ENCODE measurements at places on chromosomes 11 and 22. TPM values are rescaled to one million over a fixed set of nuclear protein-coding genes. Genes with fewer than 3 reads are reported as not detected.

LRRC56 gene
- 0.93 TPM for total RNA-seq

PANX3 gene
- not detected for total RNA-seq

TRIM49 gene
- not detected for total RNA-seq

- DNase-seq: no peak
Observed at GRCh38 chr11:126840201-126840886, 160.2 kb downstream of the KIRREL3 start.

PDE2A gene
- 20.3 TPM for total RNA-seq

LYVE1 gene
- 25.6 TPM for total RNA-seq

- DNase-seq: no peak
Observed at GRCh38 chr11:80593648-80594374, 1153.0 kb upstream of the TENM4 start.

OVCH2 gene
- total RNA-seq: not detected

SIK2 gene
- total RNA-seq: 23.7 TPM

- DNase-seq: no peak
Observed at GRCh38 chr22:32063701-32064100, 20.6 kb downstream of the SLC5A1 start.

CDC42BPG gene
- total RNA-seq: 1.2 TPM

DNA sequence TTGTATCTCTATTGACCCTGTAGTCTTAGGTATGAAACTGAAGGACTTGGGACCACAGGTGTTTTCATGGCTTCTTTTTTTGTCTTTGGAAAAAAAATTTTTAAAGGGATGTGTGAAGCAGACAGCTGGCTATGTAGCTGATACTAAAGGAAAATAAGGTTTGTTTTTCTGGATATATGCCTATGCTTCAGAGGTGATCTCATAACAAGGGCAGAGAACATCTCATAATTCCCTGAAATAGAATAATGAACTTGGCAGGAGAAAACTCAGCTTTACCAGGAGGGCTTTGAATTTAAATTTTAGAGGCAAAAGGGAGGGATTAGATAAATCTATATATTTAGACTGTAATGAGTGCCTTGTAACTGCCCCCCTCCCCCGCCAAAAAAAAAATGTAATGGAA lies 714.9 kb downstream of the OPCML start:
- no peak for DNase-seq

DNA sequence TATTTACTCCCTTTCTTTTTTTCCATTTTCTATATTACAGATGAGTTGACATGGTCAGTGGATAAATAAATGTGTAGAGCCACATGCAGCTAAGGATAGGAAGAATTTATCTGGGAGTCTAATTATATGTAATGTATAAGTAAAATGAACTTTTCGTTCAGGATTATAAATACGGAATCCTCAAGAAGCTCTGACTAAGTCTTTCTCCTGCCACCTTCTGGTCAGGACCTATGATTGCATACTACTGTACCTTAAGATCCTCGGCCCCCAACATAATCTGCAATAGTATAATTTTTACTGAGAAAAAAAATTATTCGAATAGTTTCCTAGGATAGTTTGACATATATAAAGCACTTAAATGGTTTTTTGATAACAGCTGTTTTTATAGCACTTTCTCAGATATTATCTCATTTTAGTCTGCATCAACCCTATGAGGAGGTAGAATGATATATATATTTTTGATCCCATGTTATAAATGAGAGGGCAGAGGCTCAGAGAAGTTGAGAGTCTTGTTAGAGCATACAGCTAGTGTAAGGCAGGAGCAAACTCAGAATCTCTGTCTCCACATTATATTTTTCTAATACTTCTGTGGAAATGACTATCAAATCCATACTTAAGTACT lies 36.1 kb downstream of the CCDC90B start:
- DNase-seq: no peak

DNA sequence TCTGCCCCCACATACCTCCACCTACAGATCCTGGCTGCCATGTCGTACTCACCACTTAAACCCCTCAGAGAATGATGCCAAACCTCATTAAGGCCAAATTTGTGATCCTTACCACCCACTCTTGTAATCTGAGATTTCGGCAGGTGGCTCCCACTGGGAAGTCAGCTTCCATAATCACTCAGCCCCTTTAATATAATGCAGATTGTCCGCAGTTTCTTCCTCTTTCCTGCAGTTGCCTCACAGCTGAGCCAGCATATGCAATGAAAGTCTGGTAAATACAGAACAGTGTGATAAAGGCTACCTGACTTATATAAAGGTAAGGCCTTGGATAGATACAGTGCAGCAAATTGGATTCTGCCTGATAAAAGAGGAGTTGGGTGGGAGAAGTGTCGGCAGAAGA lies 515.2 kb upstream of the TENM4 start:
- no peak for DNase-seq

VSIG2 gene
- 1.3 TPM for total RNA-seq

DNA sequence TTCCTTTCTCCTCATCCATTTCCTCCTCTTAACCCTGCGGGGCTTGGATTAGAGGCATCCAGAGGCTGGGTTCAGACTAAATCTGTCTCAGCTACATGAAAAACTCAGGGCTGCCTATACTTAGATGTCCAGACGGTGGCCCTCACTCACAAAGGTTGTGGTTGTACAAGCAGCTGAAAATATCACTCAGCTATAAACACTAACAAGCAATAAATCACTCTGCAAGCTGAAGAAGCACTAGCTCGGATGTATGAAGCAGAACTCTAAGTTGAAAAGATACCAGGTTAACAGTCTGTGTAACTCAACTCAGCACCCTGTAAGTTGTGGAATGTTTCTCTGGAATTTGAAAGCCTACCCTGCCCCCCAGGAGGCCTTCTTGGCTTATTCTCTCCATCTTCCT lies 82.9 kb downstream of the EXT2 start:
- DNase-seq: no peak

- DNase-seq: no peak
Observed at GRCh38 chr11:32026766-32027165, 64.1 kb upstream of the RCN1 start.

DNA sequence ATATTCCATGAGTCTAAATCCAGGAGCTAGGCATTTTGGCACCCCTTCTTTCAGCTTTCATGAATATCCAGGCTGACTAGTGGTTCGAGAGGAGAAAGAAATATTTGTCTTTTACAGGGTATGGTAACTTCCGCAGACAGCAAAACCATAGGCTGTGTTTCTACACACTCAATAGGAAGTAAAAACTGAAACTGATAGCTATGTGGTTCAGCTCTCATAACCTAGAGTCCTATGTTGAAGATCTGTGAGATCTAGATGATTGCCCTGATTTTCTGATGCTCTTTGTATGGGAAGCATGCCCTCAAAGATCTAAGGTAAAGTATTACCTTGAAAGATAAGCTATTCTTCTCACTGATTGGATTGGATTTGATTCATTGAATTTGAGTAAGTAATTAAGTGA lies 118.3 kb downstream of the CD44 start:
- DNase-seq: no peak

GRCh38 chr22:47053013-47053725 lies 290.7 kb downstream of the TBC1D22A start:
- DNase-seq: no peak

DNA sequence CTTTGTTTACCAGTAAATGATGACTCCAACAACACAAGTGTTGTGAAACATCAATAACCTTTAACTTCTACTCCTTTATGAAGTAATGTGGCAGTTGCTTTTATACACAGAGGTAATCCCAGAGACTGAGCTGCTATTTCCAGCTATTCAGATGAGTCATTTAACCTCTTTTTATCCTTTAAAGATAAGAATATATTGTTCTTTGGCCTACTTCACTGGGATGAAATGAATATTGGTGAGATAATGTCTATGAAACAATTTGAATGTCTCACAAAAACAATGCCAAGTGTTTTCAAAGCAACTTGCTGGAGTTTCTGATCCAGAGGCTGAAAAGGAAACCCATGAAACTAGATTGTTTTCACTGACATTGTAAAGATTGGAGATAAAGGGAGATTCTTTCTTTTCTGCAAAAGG lies 564.4 kb upstream of the LUZP2 start:
- no peak for DNase-seq

LGALS12 gene
- total RNA-seq: not detected

CHRNA10 gene
- 0.78 TPM for total RNA-seq

DNA sequence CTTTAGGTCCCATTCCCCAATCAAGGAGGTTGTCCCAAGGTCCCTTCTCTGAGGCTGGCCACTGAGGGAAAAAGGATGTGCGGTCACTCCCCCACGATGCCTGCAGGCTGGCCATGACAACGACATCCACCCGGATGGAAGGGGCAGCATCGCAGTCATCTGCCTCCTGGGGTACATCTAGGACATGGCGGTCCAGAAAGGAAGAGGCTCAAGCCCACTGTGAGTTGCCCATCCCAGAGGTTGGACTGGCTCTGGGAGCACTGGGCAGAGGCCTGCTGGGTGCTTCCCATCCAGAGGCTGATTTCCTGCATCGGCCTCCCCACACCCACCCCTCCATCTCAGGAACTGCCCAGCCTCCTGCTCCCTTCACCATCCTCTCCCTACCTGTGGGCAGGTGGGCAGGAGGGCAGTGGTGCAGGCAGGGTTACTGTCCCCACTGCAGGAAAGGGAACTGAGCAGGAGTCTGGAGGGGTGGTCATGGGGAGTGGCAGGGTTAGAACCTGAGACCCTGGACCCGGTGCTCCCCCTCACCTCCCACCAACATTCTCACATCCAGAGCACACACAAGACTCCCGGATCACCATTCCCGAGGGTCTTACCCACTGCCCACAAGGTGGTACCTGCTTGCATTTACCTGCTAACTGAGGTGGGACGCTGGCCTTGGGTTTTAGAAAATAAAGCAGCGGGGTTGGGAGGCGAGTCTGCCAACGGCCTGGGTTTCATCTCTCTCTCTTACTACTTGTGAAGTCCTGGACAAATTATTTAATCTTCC lies 4.4 kb downstream of the RCE1 start:
- DNase-seq: no peak

DNA sequence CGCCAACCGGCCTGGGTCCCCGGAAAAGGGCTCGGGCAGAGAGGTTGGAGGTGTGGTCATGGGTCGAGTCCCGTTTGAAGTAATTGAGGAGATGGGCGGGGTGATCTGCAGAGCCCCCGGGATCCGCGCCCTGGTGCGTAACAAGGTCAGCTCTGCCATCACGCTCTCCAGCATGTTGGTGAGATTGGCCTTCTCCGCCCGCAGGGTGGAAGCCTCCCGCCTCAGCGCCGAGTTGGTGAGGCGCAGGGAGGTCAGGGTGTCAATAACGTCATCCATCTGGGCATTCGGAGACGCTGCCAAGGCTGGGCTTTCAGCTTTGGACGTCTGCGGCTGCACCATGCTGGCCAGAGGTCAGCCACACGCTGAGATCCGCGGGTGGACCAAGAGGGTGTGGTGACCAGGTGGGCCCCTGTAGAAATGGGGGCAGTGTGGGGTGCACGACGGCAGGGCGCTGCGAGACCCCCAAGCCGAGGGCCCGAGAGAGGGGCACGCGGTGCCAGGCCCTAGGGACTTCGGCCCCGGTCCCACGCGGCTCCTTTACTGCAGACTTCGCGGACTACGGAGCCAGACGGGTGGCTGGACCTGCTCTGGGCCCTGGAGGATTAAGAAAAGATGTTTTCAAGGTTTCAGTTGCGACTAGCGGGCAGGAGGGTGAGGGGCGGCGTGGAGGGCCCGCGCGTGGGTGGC lies 672 bp downstream of the RTL6 start:
- DNase-seq: peak; percentile 55

SEZ6L gene
- 0.03 TPM for total RNA-seq

DNA sequence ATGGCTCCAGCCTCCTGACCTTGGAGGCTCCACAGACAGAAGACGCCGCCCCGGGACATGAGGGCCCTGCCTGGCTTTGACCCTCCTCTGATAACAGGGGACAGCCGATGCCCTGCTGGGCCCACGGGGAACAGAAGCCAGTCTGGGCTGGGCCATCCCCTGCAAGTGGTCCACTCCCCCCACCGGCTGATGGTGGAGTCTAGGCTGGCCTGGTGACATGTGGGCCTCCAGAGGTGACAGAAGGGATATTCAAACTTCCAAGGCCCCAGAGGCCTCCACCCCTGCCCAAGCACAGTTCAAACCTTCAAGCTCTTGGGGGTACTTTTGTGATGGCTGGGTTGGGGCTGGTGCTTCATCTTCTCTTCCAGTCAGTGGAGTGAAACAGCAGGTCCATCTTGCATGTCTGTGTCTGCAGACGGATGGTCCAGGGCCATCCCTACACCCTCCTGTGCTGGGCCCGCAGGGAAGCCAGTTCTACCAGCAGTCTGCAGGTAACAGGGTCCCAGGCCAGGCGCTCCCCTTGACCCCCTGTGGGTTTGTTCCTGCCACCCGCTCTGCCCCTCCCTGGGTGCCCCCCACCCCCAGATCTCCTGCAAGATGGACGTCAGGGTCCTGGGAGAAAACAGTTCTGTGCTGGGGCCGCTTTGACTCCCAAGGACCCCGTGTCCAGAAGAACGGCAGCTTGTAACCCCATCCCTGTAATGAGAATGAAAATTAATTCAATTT lies 929.9 kb downstream of the BRD1 start:
- DNase-seq: peak; percentile 31

GRCh38 chr11:107621081-107621480 lies 30.1 kb downstream of the ELMOD1 start:
- DNase-seq: no peak

DNA sequence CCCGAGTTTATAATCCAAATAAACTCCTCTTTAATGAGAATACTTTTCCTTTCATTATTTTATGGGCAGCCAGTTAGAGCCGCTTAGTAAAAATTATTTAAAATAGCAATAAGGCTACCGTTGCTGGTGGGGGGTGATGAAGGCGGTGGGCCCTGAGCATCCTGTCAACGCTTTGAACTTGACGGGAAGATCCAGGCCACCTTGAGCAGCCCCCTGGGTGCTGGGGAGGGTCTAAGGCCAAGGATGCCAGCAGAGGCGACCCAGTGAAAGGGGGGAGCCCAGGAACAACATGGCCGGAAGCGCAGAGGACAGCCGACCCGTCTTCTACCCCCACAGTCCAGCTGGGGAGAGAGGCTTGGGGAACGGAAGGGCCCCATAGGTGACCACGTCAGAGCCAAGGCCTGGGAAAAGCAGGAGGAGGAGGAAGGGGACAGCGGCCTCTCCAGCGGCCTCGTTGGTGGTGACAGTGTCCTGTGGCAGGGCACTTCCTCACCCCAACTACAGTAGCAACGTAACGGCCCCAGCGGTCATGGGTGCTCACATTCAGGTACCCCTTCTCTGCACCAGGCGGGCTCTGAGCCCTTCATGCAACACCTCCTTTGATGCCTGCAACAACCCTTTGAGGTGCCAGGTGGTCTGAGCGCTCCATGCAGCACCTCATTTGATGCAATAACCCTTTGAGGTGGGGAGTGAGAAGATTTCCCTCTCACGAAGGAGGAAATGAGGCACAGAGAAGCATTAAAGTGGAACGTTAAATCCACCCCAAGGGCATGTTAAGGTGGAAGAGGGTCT lies 695.3 kb downstream of the TBC1D22A start:
- DNase-seq: no peak

- no peak for DNase-seq
Observed at GRCh38 chr22:35972559-35972958, 56.1 kb downstream of the RBFOX2 start.

GRCh38 chr11:58625826-58626460 lies 3.5 kb downstream of the CNTF start:
- DNase-seq: no peak

DNA sequence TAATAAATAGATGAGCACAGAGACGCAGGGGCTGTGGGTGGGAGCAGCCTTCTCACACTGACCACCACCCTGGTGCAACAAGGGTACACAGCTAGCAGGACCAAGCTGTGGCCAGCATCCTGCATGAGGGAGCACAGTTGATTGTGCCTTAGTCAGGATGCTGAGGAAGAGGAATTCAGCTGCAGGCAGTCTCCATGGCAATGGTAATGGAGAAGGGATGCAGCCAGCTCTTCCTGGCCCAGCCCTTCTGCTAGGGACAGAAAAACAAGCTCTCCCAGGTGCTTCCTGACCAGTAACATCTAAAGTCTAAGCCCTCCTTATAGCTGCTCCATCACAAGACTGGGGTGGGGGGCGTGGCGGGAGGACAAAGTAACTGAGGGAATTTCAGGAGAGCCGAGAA lies 363.5 kb downstream of the BUD13 start:
- DNase-seq: no peak

All from left lobe of liver (tissue), 2 donors.